ENCODE measurements at places on chromosomes 16 and 17. TPM values are rescaled to one million over a fixed set of nuclear protein-coding genes. Genes with fewer than 3 reads are reported as not detected.

Gene C17orf78
- total RNA-seq = not detected

Gene CCL5
- 39.5 TPM for total RNA-seq

DNA sequence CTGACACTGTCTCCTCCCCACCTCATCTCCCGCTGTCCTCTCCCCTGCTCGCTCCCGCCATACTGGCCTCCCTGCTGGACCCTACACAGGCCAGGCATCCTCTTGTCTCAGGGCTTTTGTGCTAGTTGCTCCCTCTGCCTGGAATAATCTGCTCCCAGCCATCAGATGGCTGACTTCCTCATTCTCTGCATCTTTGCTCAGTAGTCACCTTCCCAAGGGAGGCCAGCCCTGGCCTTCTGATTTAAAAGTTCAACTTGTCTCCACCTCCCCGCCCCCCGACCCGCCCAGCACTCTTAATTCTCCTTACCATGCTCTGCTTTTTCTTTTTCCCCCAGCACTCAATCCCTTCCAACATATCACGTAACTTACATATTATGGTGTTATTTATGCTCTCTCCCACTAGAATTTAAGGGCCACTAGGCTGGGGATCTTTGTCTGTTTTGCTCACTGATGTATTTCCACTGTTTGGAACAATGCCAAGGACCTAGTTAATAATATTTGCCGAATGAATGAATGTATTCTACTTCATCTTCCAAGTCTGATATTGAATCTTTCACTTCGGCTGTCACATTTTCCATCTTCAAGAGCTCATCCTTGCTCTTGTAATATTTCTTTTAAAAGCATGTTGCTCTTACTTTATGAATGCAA is 178.3 kb downstream of the CDK5R1 start:
- DNase-seq = no peak

- DNase-seq = no peak
Measured at GRCh38 chr16:81810894-81811538, 31.9 kb downstream of the PLCG2 start.

Gene ITGAX
- total RNA-seq = 1.4 TPM

GRCh38 chr16:74585846-74586443 is 21.0 kb downstream of the GLG1 start:
- DNase-seq = no peak

GRCh38 chr16:12516621-12517309 is 286.9 kb downstream of the CPPED1 start:
- no peak for DNase-seq

Gene CD79B
- 5.6 TPM for total RNA-seq

Gene TP53TG3
- total RNA-seq = not detected

Gene OSGIN1
- total RNA-seq = not detected

GRCh38 chr16:50248845-50249244 is 17.5 kb upstream of the ADCY7 start:
- no peak for DNase-seq
